H54 (cell line): ENCODE measurements at places on chromosomes 5 and 9.

DNA sequence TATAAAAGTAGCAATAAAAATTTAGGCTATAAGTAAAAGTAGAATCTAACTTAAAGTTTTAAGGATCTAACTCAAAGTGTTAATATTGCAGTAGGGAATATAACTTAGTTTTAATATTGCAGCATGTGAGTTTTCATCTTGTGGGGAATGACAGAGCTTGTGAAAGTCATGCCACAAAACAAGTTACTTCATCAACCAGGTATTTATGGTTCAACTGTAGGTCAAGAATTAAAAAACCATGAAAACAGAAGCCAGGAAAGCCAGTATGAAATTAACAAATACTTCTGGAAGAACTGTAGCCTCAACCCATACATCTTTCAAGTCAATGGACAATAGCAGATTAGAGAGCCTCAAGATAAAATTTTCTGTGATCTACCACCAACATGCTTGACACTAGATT is 19.0 kb downstream of the HMGCS1 start:
- no peak for DNase-seq

- DNase-seq = peak; percentile 62
These were observed 138.4 kb downstream of the C9orf152 start for GRCh38 chr9:110069326-110070248.

DNA sequence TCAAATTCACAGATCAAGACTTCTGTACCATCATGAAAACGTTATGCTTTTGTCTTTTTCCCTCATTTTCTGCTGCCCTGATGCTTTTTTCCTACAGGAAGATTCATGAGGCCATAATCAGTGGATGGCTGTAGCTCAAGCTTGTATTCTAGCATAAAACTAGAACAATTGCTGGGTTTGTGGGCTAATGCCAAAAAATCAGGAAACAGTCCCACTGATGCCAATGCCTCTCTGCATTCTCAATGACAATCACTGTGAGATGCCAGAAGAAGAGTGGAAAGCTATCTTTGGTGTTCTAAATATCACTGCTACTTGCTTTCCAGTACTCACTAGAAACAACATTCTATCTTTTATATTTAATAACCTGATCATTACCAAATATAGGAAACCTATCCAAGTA is 33.3 kb upstream of the FAM170A start:
- DNase-seq = no peak

GRCh38 chr5:14510156-14510734 is 71.3 kb upstream of the OTULINL start:
- no peak for DNase-seq

- DNase-seq = no peak
These were observed 27.6 kb downstream of the HNRNPH1 start for GRCh38 chr5:179595916-179596315.

GRCh38 chr5:98510143-98510985 is 263.1 kb upstream of the RGMB start:
- DNase-seq = no peak

GRCh38 chr9:88696501-88696900 is 161.5 kb downstream of the NXNL2 start:
- DNase-seq = no peak

GRCh38 chr9:129550199-129550839 is 70.6 kb downstream of the C9orf50 start:
- peak; percentile 34 for DNase-seq

DNA sequence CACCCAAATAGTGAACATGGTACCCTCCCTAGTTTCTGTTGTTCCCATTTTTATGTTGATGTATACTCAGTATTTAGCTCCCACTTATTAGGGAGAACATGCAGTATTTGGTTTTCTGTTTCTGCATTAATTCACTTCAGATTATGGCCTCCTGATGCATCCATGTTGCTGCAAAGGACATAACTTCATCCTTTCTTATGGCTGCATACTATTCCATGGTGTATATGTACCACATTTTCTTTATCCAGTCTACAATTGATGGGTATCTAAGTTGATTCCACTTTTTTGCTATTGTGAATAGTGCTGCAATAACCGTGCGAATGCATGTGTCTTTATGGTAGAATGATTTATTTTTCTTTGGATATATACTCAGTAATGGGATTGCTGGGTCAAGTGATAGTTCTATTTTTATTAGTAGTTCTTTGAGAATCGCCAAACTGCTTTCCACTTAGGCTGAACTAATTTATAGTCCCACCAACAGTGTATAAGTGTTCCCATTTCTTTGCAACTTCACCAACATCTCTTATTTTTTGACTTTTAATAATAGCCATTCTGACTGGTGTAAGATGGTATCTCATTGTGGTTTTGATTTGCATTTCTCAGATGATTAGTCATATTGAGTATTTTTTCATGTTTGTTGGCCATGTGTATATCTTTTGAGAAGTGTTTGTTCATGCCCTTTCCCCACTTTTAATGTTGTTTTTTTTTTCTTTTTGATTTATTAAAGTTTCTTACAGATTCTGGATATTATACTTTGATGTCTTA is 79.6 kb downstream of the SMIM15 start:
- DNase-seq = no peak

GRCh38 chr5:17276445-17276844 is 59.0 kb downstream of the BASP1 start:
- DNase-seq = no peak

DNA sequence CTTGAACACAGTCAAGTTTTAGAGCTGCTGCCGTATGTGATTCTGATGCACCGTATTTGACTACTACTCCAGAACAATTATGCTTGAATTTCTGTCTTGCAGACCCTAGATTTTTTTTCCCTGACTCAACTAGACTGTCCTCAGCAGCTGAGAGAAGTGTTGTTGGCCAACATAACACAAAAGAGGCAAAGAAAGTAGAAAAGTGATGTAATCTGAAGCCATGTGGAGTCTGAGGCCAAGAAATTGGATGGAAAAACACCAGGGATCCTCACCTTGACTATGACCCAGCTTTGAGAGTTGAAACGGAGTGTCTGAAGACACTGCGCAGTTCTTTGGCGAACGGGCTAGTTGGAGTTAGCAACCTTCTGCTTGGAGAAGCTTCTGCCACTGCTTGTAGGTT is 36.3 kb upstream of the FGF1 start:
- DNase-seq = no peak

GRCh38 chr9:846852-847251 is 5.4 kb downstream of the DMRT1 start:
- no peak for DNase-seq
